ENCODE measurements at places on chromosomes 7 and 10.

- peak; percentile 41 for DNase-seq
Measured at GRCh38 chr10:86100581-86101061, 266.0 kb downstream of the GRID1 start.

DNA sequence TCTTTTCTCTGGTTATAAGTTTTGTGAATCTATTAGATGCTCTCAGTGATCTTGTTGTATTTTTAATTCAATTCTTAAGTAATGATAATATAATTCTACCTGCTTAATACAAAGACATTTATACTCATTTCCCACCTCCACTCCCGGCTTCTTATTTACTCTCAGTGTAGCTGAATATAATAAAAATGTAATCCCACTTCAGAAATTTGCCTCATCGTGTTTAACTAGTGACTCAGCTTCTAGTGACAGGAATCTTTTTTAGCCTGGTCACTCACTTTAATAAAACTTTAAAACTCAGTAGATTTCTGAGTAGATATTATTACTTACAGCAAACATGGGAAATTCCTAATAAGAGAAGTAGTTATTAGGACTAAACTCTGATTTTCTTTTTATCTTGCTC is 1506.2 kb upstream of the LRRTM3 start:
- no peak for DNase-seq

DNA sequence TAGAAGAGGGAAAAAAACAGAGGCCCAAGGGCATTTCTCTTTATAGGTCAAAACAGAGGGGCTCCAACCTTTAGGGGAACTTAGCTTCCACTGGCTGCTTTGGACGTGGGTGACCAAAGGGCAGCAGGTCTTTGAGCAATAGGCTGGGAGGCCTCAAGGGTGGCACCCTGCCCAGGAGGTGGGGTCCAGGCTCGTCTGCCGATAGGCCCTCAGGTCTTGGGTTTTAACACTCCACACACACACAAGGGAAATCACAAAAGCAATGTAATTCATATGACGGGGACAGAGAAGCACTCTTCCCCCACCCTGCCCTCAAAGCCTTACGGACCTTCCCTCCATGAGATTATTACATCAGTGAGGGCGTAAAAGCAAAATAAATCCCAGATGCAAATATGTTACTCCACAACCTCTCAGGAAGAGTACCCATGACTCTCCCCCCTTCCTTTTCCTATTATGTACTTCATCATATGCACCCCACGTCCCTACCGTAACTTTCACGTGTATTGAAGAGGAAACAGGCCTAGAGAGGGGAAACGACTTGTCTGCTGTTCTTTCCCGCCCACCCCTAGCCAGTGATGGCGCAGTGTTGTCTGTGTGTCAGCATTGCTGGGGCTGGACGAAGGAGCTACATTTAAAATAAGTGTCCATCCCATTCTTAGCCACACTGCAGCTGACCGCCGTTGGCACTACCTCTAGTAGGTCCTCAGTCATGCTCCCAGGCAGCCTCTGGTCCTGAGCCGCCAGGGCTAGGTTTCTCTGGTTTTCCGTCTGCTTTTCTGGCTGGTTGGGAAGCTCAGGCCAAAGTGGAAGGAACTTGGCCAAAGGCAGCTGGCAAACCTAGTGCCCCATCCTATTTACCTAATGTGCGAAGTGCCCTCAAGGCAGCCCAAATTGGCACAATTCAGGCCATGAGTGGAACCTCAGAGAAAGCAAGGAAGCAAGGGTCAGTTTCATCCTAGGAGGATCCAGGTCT is 2.1 kb downstream of the PCBD1 start:
- DNase-seq = no peak

DNA sequence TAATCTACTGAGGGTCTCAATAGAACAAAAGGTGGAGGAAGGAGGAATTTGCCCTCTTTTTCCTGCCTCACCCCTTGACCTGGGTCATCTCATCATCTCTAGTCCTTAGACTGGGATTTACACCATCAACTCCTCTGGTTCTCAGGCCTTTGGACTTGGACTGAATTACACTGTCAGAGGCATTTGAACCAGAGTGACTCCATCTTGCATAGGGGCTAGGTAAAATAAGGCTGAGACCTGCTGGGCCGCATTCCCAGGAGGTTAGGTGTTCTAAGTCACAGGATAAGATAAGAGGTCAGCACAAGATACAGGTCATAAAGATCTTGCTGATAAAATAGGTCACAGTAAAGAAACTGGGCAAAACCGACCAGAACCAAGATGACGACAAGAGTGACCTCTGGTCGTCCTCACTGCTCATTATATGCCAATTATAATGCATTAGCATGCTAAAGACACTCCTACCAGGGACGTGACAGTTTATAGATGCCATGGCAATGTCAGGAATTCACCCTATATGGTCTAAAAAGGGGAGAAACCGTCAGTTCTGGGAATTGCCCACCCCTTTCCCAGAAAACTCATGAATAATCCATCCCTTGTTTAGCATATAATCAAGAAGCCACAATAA is 84.0 kb downstream of the C1GALT1 start:
- DNase-seq = no peak

DNA sequence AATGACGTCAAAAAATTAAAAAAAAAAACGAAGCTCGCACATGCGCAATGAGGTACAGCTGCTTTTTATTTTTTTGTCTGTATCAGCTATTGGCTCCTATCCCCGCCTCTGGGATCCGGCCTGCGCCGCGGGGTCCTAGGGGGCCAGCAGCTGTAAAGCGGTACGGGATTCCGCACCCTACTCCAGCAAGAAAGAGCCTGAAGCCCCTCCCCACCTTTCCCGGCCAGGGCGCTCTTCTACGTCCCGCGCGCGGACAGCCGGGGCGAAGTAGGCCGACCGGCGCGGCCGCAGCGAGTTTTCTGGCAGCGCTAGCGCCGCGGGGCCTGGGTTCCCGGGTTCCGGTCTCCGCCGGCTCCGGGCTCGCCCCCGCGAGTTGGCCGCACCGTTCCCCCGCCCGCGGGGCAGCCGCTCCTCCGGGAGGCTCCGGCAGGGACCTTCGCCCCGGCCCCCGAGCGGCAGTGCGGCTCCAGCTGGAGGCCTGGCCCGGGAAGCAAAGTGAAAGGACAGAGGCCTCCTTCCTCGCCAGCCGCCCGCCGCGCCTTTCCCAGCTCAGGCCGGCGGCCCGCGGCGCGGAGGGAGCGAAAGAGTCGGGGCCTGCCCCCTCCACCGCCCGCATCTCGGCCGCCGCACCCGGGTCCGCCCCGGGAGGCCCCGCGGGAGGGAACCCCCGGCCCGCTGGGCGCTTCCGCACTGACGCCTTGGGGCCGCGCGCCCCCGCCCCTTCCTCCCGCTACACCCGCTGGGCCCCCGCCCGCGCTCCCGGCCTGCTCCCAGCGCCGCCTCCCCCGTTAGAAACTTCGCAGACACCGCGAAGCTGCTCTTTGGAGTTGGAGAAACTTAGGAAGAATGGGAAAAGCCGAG is 4.7 kb upstream of the SPAG6 start:
- peak; percentile 74 for DNase-seq

- DNase-seq = no peak
Measured at GRCh38 chr7:126202177-126202576, 1050.6 kb downstream of the GRM8 start.

DNA sequence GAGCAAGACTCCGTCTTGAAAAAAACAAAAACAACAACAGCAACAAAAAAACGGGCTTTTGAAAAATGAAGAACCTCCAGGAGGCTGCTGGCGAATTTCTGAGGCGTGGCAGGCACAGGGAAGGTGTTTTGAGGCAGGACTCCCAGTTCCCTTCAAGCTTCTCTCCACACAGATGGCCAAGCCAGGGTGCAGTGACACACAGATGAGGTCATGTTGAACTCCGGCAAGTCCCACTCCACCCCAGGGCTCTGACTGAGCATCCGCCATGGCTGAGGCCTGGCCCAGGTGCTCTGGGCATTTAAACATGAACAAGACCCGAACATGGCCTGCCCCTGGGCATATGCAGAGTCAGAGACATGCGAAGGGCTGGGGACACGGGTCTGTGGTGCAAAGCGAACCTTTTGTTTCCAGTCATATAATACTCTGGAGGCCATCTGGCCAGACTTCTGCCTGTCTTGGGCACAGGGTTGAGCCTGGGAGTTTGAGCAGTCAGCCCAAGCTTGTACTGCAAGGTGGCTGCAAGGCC is 514.6 kb upstream of the FOXK1 start:
- DNase-seq = no peak

- DNase-seq = no peak
Measured at GRCh38 chr7:158734861-158735260, 30.3 kb upstream of the NCAPG2 start.

GRCh38 chr7:124843336-124843735 is 77.7 kb upstream of the GPR37 start:
- peak; percentile 27 for DNase-seq

GRCh38 chr10:11440250-11441150 is 170.9 kb downstream of the USP6NL start:
- no peak for DNase-seq

GRCh38 chr10:119653916-119654315 is 2.7 kb downstream of the BAG3 start:
- no peak for DNase-seq

DNA sequence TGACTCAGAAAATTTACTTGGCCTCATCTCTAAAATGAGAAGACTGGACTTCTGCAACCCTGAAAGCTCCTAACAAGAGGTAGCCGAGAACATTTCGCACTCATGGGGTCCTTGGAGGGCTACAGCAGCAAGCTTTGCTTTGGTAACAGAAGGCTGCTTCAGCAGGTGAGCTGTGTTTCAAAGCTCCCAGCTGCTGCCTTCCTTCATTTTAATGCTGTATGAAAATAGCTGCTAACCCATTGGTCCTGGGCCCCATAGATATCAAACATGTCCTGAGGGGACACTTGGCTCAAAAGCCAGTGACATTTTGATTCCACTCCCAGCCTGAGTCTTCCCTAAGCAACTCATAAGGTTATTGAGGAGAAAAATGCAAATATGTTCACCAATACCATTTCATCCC is 14.3 kb upstream of the MALSU1 start:
- no peak for DNase-seq

DNA sequence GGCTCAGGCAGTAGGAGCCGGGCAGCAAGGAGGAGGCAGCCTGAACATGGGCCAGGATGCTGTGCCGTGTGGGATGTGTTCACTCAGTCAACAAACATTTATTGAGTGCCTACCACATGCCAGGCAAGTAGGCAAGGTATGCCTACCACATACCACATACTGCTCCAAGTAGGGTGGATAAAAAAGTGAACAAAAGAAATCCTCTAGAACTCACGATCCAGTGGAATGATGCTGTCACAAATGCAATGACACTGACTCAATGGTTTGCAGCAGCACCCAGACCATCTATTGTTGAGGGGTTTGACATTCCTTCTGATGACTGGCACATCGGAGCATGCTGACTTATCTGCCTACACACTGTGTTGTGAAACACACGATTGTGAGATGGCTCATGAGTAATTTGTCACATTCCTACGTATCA is 413.5 kb downstream of the NRG3 start:
- no peak for DNase-seq

GRCh38 chr7:114086914-114087652 is 168.3 kb upstream of the PPP1R3A start:
- DNase-seq = no peak

- peak; percentile 73 for DNase-seq
Measured at GRCh38 chr7:100827330-100828226, at the start of gene EPHB4. TSS of gene EPHB4 (minus strand) at chr7:100827523. CDS start at chr7:100827030, 493 bp downstream.

- no peak for DNase-seq
Measured at GRCh38 chr10:42640610-42641229, 2.4 kb upstream of the ZNF33B start.

GRCh38 chr10:79928028-79928583 is 20.8 kb downstream of the SFTPD start:
- no peak for DNase-seq

GRCh38 chr7:45367026-45367425 is 207.1 kb upstream of the ADCY1 start:
- DNase-seq = no peak

- DNase-seq = no peak
Measured at GRCh38 chr7:3239291-3239691, 61.8 kb upstream of the SDK1 start.

DNA sequence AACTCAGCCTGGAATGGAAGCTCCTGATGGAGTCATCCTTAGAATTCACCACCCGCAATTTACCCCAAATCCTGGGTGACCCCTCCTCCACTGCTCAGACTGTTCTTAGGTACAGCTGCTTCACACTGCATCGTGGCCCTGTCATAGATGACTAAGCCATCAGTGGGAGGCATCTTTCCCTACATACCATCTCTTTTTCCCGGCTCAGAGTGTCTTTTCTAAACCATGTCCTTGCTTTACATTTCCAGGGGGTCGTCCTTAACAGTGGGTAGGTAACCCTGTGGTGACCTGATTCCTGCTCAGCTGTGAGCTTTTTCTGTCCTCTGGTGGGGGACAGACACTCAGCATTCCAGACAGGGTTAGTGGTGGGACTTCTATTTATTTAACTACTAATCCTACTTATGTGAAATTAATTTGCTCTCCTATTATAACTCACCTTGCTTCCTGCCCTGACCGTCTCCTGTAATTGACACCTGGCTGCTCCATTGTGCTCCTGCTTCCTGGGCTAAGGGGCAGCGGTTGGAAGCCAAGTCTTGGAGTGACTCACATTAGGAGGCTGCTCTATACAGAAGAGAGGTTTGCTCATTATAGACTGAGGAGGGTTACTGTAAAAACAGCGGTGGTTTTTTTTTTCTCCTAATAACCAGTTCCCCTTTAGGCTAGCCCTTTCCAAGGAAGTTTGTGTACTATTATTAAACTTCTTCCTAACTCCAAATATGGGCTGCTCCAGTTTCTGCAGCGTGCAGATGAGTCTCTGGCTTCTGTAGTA is 40.6 kb downstream of the PYROXD2 start:
- no peak for DNase-seq

DNA sequence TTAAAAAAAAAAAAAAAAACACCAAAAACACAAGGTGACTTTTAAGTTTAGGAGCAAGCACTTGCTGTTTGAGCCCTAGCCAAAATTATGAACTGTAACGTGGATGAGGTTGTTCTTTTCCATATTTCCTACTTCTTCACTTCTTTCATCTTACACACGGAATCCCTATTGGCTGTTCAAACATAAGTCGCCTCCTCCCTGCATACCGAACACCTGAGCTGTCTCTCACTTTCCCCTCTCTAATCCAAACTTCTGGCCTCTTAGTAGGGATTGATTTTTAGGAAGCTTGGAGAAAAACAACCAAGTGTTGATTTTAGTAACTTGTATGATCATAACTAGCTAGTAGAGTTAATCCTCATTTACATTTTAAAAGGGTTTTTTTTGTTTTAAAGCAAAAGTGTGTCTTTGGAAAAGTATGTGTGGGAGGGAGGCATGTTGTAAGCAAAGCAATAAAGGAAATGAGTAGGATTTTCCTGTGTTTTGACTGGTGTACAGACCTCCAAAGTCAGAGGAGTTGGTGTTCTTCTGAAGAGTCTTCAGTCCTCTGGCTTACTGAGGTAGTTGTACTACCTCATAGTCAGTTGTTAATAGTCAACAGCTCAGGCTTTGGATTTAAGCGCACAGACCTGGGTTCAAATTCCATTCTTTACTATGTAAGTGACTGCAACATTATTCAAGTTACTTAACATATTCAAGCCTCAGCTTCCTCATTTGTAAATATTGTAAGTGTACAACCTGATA is 39.3 kb downstream of the RABGEF1 start:
- no peak for DNase-seq

GRCh38 chr7:113504142-113504541 is 385.8 kb upstream of the SMIM30 start:
- DNase-seq = no peak

GRCh38 chr10:101781984-101782810 is 1.0 kb downstream of the NPM3 start:
- no peak for DNase-seq

GRCh38 chr7:495761-496321 is 23.8 kb downstream of the PDGFA start:
- DNase-seq = no peak

All from GDM1 (cell line).